T follicular helper cell (primary cell): ENCODE measurements at places on chromosomes 5 and 9.

GRCh38 chr5:170183816-170184687 lies 48.7 kb upstream of the C5orf58 start:
- peak; percentile 3 for DNase-seq

GRCh38 chr5:556909-557441 lies 32.7 kb upstream of the SLC9A3 start:
- no peak for DNase-seq

DNA sequence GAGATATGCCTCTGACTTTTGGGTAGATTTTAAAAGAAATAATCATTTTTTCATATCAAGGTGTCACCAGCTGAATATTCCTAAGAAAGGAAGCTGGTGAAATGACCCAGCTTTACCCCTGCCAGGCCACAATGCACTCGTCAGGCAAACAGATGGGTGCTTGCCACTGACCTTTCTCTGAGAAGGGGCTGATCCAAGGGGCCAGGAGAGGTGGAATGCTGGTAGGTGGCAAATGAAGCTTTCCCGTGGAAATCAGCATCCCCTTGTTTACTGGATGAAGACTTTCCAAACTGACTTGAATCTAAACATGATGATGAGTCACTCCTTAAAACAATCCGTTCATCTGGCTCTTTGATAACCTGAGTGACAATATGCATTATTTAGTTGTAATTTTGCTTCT lies 44.3 kb upstream of the PLPP6 start:
- no peak for DNase-seq

DNA sequence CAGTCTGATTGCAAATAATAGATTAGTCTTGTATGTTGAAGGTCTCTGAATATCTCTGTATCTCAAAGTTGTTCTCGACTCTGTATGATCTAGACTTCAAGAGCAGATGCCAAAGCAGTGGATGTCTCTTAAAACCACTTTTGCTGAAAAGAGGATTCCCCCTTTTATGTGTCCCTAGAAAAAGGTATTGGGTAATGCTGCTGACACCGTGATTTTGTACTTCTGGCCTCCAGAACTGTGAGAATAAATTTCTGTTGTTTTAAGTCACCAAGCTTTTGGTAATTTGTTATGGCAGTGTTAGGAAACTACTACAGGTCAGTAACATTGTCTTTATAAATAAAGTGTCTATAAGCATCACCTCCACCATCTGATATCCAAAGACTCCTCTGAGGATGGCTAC lies 85.3 kb upstream of the PIK3R1 start:
- DNase-seq, result no peak

DNA sequence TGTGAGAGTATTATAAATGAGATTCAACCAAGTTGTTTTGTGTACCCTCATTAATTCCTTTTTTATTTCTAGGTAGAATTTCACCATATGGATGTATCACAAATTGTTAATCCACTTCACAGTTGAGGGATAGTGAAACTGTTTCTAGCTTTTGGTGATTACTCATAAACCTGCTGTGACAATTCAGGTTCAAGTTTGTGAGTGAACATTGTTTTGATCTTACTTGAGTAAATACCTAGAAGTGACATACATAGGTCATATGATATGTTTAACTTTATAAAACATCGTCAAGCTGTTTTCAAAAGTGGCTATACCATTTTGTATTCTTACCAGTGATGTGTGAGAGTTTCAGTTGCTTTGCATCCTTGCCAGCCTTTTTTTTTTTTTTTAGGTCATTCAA lies 112.9 kb downstream of the CAMK4 start:
- no peak for DNase-seq

DNA sequence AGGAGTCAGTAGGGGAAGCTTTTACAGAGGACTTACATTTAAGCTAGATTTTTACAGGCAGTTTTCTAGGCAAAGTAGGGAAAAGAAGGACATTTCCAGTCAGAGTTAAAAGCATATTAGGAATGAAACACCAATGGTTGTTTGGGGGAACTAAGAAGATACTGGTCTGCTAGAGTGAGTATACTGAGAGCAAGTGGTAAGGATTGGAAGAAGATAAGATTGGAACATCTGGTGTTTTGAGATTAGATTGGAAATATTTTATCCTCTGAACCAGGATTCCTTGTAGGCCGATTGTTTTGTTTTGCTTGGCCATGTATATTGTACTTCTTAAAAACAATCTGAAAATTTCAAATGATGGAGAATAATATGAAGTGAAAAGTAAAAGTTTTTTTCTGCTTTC lies 7.7 kb downstream of the FBXO38 start:
- DNase-seq, result no peak

- DNase-seq, result no peak
Measured at GRCh38 chr9:106724566-106724965, 138.4 kb upstream of the ZNF462 start.

GRCh38 chr9:69964446-69964845 lies 79.2 kb upstream of the MAMDC2 start:
- no peak for DNase-seq

DNA sequence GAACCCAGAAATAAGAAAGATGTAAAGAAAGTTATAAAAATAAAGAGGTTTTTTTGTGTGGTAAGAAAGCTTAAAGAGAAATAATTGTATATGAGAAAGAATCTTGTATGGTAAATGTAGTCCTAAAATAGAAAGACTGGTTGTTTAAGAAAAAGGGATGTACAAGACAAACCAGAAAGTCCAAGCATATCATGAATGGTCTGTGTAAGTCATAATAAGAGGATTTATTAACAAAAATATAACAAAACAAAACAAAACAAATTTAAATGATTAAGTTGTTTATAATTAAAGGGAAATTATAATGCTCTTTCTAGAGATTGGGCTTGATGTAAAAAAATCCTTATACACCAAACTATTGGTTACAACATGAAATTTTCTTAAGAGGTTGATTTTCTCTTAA lies 590.4 kb upstream of the PTGER4 start:
- no peak for DNase-seq
